Neural progenitor cell (in vitro differentiated cells): ENCODE measurements at places on chromosomes 2 and 18. TPM values are rescaled to one million over a fixed set of nuclear protein-coding genes. Genes with fewer than 3 reads are reported as not detected.

GRCh38 chr18:67183398-67183797 is 333.1 kb downstream of the DSEL start:
- peak; percentile 71 for DNase-seq

The NYAP2 gene
- 0.07 TPM in 1 of 2 replicates, not detected in the other for total RNA-seq

The MOGAT1 gene
- 0.62 and 2.0 TPM in 2 replicates for total RNA-seq

DNA sequence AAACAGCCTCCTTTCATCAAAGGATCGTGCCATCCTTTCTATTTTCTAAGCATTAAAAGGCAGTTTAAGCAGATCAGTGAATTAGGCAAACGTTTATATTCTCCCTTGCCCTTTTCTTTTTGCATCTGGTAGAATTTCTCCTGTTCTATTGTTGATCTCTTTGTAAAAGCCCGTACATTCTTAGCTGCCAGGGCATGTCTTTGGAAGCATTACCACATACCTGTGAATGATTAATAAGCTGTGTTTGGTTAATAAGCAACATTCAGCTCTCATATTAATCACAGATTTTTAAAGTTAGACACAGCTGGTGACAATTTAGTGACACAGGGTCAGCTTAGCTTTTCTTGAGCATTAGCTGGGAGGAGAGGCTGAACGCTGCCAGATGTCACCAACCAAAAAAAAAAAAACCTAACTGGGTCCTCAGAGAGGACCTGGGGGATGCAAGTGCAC is 33.8 kb upstream of the CYP1B1 start:
- no peak for DNase-seq

GRCh38 chr18:13390711-13391110 is 172.2 kb downstream of the LDLRAD4 start:
- no peak for DNase-seq

DNA sequence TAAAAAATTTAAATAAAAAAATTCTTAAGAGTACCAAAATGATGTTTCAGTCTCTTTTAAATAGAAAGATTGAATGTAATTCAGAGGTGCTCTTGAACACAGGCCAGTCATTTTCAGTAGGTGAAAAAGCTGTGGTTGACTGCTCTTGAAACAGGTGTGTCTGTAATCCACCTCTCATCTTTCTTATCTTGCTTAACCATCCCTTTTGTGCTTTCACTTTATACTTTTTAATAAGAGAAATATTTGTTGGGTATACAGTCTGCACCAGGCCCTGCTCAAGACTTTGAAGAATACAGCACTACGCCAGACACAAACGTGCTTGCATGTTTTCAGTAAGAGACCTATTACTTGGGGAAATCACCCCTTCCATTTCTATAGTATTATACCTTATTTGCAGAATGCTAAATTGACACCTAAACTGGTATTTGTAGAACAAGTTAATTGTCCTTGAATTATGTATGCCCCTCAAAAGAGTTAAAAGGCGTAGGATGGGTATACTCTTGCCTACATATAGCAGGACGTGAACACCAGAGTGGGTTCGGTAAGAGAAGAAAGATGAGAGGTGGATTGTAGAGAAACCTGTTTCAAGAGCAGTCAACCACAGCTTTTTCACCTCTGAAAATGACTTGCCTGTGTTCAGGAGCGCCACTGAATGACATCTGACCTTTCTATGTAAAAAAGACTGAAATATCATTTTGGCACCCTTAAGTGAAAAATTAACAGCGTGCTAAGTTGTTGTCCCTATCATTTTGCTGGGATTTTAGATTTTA is 4.0 kb upstream of the RTN4 start:
- DNase-seq: no peak

GRCh38 chr2:169480079-169480465 is 778 bp downstream of the BBS5 start:
- DNase-seq: no peak

DNA sequence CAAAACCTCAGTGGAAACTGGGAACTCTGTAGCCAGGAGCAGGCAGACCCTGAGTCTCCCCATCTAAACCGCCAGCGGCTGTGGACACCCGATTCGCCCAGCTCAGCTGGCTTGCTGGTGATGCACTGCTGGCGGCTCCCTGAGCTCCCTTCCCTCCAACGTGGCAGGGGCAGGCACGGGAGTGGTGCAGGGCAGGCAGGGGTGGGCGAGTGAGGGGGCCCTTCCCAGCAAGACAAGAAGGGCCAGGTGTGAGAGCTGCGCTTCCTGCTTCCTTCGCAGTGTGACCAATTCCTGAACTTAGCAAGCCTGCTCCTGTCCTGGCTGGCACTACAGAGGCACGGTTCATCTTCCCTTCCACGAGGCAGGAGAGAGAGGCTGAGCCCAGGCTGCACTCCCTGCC is 12.3 kb upstream of the SEMA4C start:
- DNase-seq: no peak

DNA sequence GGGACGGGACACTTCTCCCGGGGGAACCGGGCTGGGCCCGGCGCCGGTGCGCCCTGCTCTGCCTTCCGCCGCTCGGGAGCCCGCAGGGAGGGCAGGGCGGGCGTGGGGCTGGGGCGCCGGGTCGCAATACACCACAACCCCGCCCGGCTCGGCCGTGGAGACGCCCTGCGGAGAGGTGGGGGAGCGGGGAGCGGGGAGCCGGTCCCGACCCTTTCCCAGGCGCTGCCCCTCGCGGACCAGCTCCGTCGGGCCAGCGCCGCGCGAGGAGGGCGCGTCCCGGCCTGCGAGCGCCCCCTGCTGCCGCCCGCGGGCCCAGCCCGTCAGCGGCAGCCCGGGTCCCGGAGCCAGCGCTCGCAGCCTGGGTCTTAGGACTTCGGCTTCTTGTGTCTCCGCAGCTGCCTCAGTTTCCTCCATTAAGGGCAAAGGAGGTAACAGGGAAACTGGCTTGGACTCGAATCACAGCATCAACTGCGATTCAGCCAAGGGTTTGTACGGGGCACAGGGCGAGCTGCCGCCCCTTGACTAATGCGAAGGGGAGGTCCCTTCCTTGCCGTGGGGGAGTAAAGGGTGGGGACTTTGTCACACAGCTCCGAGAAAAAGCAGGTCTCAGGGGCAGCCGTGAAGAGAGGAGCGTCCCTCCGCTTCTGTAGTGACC is 635 bp upstream of the ADRA2B start:
- peak; percentile 88 for DNase-seq

DNA sequence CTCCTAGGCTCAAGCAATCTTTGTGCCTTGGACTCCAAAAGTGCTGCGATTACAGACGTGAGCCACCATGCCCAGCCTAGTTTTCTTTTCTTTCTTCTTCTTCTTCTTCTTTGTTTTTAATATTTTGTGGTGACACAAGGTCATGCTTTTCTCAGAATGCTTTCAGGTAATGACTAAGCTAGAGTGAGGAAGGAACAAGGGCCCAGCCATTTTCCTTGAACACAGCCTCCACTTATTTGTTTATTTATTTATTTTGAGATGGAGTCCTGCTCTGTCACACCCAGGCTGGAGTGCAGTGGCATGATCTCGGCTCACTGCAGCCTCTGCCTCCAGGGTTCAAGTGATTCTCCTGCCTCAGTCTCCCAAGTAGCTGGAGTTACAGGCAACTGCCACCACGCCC is 74.3 kb upstream of the ST3GAL5 start:
- DNase-seq: no peak

DNA sequence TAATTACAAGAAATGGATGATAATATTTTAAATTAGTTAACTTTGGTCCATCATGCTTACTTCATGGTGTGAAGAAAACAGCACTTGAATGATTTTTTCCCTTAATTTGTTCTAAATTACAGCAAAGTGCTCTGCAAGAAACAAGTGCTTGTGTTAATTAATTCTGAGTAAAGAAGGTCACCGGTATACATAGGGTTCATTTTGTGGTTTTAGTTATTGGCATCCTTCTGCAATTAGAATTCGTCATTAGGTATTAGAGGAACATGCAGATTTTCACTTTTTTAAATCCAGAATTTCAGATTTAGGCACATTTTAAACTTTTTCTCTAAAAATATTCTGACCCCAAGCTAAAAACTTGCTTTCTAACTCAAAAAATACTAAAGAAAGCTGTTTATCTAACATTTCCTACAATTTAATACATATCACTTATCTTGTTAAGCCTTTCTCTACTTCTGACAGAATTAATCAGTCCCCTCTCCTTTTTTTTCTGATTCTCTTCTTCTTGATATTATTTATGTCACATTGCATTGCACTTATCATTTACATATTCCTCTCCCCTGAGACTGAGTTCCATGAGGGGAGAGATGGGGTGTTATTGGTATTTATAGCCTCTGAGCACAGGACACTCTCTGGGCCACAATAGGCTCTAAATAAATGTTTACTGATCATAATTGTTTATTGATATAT is 129.2 kb downstream of the PLA2R1 start:
- DNase-seq: no peak

DNA sequence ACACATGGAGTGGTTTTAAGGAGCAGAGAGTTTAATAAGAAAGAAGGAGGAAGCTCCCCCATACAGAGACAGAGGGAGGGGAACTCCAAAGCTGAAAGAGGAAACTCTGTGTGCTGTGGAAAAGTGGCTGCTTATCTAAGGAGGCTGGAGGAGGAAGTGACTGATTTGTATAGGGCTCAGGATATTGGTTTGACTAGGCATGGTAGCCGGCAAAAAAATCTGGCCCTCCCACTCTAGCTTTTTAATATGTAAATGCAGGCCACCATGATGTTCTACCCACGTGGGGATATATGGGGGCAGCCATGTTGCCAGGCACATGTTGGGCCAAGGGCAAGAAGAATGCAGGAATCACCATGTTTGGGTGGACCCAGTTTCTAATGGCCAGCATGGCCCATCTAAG is 64.3 kb downstream of the HNMT start:
- no peak for DNase-seq

GRCh38 chr18:62324181-62324828 is 805 bp upstream of the TNFRSF11A start:
- DNase-seq: peak; percentile 28

The IL36B gene
- total RNA-seq: not detected in 2 replicates

DNA sequence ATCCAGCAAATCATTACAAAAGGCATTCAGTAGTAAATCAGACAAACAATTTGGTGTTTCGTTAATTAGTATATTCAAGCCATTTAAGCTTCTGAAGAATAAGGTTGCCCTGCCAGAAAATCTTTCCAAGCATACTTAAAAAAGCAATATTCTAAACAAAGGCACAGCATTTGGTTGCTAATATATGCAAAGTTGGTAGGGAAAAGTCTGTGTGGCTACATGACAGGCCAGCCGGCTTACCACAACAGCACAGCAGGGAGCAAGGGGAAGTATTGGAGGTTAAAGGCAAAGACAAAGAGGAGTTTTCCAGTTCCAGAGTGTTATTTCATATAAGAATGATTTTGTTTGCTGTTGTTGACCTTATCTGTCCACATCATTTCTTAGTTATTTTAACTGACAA is 282.3 kb downstream of the MBD5 start:
- peak; percentile 84 for DNase-seq

DNA sequence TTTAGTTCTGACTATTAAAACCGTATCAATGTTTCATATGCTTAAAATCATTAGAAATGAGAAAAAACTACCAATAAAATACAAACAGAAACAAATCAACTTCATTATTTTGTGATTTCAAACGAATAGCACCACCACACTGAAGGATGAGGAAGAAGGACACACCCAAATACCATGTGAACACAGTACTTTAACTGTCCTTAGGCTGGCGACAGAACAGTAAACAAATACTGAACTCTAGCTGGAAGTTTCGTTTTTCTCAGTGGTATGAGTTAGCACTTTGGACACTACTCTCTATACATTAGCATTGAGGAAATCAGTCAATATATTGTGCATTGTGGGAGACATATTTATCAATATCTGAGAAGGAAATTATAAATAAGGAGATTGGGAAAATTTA is 202.4 kb upstream of the AGAP1 start:
- no peak for DNase-seq

- peak; percentile 35 for DNase-seq
These were observed 68.4 kb upstream of the PPP1CB start for GRCh38 chr2:28683100-28683706.

GRCh38 chr2:197140045-197140444 is 170.5 kb downstream of the ANKRD44 start:
- no peak for DNase-seq

The STK17B gene
- 18.6 and 35.4 TPM in 2 replicates for total RNA-seq

GRCh38 chr18:59906203-59906602 is 6.4 kb downstream of the PMAIP1 start:
- DNase-seq: no peak

The MGAT4A gene
- 6.1 and 8.0 TPM in 2 replicates for total RNA-seq

GRCh38 chr2:96412307-96413258 is 77.0 kb downstream of the NCAPH start:
- no peak for DNase-seq

DNA sequence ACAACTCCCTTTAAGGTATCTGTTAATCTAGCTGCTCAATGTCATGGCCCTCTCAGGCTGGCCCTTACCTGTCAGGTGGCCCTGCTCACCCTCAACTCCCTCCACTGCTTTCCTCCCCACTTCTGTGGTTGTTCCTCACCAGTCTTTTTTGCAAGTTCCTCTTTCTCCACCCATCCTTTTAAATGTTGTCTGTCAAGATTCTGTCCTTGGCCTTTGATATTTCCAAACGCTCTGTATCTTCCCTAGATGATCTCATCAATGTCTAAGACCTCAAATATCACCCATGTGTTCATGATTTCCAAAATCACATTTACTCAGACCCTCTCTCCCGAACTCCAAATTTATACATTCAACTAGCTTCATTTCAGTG is 3.5 kb downstream of the PTPN2 start:
- no peak for DNase-seq

GRCh38 chr2:173008786-173009185 is 66.9 kb upstream of the MAP3K20 start:
- no peak for DNase-seq

DNA sequence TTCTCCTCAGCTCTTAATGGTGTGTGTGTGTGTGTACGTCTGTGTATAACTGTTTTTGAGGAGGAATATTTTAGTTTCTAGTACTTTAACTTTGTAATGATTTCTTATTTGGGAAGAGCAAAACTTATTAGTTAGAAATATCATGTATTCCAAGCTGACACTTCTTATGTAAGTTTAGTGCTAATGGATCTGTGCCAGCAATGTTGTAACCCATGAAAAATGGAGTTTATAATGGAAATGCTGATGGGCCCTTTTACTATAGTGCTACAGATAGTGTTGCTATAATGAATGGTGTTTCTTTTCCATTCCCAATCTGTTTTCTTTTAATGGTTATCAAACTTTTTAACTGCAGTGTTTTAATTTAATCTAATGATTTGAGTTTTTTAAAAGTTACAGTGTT is 49.8 kb upstream of the OTX1 start:
- DNase-seq: no peak

GRCh38 chr2:20696366-20696765 is 29.4 kb downstream of the GDF7 start:
- DNase-seq: no peak

DNA sequence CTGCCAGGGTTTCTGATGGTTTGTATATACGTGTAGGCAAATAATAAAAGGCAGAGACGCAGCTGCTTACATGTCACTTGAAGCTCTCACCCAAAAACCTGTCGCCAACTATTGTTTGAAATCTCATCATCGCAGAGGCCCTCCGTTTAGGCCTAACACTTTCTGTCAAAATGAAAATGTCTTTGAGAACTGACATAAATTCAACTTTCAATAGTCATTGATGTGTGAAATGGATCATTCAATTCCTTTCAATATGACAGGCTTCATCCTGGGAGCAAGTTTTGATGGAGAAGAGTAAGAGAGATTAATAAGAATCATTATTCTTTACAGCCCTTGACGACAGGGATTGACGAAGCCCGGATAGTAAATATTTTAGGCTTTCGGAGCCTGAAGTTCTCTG is 2.7 kb downstream of the ACTG2 start:
- no peak for DNase-seq

GRCh38 chr18:49476664-49477411 is 10.2 kb downstream of the C18orf32 start:
- DNase-seq: no peak

The FBXO36 gene
- total RNA-seq: 9.5 and 13.1 TPM in 2 replicates

- DNase-seq: no peak
These were observed 131.8 kb downstream of the KCNH7 start for GRCh38 chr2:162706770-162707169.

GRCh38 chr18:1511619-1512311 is 607.1 kb downstream of the ADCYAP1 start:
- DNase-seq: no peak
